A549 treated with Mapracorat at 1 μM for 4 hours (cell line): ENCODE measurements at places on chromosomes 5 and 9. TPM values are rescaled to one million over a fixed set of nuclear protein-coding genes. Genes with fewer than 3 reads are reported as not detected.

The DEPDC1B gene
- total RNA-seq, result 12.5 to 16.6 TPM (median 15.2 TPM) in 5 replicates

The UNC5A gene
- 0.39 to 0.71 TPM (median 0.57 TPM) in 5 replicates for total RNA-seq

The ZNF366 gene
- not detected in 5 replicates for total RNA-seq

The HMGCS1 gene
- 52.0 to 66.5 TPM (median 56.2 TPM) in 5 replicates for total RNA-seq

The ANKRD55 gene
- total RNA-seq, result 0.06 TPM in 1 of 5 replicates, not detected in the others

The FAM221B gene
- total RNA-seq, result not detected in 5 replicates

The IQGAP2 gene
- 1.2 to 2.4 TPM (median 1.8 TPM) in 5 replicates for total RNA-seq

The DOCK8 gene
- total RNA-seq, result 0.24 to 0.59 TPM (median 0.36 TPM) in 5 replicates

The MAMDC2 gene
- total RNA-seq, result 0.20 to 0.35 TPM (median 0.31 TPM) in 5 replicates

The HEXB gene
- 107 to 120 TPM (median 112 TPM) in 5 replicates for total RNA-seq

The SPARC gene
- total RNA-seq, result 15.1 to 25.0 TPM (median 18.8 TPM) in 5 replicates

The ALDH1A1 gene
- total RNA-seq, result 4,422 to 5,926 TPM (median 5,467 TPM) in 5 replicates

The FBXO4 gene
- total RNA-seq, result 5.9 to 8.1 TPM (median 7.3 TPM) in 5 replicates

The NRARP gene
- total RNA-seq, result 2.4 to 5.6 TPM (median 4.3 TPM) in 5 replicates
